ENCODE measurements at places on chromosomes 6 and 20. TPM values are rescaled to one million over a fixed set of nuclear protein-coding genes. Genes with fewer than 3 reads are reported as not detected.

The LHFPL5 gene
- total RNA-seq: not detected

The GLP1R gene
- not detected for total RNA-seq

The MATN4 gene
- total RNA-seq: not detected

The EPHA7 gene
- 1.5 TPM for total RNA-seq

The FABP7 gene
- total RNA-seq: not detected

The LY6G5C gene
- total RNA-seq: 1.1 TPM

DNA sequence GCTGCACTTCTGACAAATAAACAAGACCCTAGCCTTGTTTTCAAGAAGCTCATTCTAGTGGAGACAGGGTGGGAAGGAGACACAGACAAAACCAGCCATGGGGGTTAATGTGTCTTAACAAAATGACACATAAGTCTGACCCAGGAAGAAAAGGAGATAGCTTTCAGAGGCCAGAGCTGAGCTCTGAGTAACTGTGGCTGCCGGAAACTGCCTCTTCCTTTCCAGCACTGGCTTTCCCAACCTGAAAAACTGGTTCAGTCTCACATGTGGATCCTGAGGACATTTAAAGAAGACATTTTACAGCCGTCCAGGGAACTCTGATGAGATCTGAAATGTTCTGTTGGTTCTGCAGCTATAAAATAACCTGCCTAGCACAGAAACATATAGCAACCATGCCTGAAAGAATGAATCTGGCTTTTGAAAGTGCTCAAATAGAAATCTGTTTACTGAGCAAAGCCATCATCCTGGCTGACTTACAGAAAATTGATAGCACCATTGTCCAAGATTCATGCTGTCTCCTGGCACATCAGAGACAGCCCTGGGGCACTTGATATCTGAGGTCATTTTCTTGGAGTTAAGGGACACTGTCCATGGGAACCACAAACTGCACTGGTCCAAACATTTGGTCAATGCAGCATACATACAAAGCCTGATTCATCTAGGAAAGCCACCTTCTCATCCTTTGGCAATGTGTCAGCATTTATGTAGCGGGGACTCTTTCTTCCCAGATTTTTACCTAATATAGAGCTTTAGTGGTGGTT is 83.2 kb upstream of the PAX1 start:
- no peak for DNase-seq

DNA sequence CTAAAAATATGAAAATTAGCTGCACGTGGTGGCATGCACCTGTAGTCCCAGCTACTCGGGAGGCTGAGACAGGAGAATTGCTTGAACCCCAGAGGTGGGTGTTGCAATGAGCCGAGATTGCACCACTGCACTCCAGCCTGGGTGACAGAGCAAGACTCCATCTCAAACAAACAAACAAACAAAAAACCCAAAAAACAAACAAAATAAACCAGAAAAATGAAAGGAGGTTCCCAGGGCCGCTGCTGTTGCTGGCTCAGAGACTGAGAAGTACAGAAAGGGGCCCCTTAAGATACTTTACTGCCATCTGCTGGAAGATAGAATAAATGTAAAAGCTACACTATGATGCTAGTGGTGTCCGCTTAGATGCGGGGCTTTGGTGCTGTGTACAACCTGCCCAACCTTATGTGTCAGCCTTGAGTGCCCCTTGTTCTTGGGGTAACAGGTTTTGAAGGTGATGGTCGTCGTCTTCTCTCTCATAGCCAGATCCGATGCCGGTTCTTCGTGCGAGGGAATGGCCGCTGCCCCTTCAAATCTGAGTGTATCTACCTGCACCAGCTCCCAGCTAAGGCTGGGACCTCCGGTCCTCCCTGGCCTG is 2.8 kb upstream of the FANCE start:
- DNase-seq: peak; percentile 78

DNA sequence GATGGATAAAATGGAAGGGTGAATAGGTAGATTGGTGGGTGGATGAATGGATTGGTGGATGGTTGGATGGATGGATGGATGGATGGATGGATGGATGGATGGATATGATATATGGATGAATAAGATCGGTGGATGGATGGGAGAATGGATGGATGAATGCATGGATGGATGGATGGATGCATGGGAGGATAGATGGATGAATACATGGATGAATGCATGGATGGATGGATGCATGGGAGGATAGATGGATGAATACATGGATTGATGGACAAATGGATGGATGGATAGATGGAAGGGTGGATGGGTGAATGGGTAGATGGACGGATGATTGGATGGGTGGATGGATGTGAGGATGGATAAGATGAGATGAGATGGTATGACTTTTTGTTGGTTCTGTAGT is 95.7 kb upstream of the DUSP22 start:
- DNase-seq: no peak

GRCh38 chr6:130212215-130212874 is 10.4 kb downstream of the SAMD3 start:
- no peak for DNase-seq

DNA sequence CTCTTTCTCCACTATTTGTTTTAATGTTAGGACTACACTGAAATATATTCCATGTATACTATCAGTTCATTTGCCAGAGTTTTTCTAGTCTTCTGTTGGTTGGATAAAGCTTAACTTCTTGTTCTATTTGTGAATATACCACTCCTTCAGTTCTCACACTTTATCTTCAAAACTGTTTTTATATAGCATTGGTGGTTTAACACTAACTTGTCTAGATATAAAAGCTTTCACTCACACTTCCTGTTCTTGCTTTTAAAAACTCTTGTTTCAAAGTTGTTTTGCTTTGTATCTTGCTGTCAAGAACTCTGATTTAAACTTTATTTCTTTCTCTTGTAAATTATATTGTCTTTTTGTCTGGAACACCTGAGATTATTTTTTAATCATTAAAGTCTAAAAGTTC is 226.8 kb upstream of the TENT5A start:
- no peak for DNase-seq

DNA sequence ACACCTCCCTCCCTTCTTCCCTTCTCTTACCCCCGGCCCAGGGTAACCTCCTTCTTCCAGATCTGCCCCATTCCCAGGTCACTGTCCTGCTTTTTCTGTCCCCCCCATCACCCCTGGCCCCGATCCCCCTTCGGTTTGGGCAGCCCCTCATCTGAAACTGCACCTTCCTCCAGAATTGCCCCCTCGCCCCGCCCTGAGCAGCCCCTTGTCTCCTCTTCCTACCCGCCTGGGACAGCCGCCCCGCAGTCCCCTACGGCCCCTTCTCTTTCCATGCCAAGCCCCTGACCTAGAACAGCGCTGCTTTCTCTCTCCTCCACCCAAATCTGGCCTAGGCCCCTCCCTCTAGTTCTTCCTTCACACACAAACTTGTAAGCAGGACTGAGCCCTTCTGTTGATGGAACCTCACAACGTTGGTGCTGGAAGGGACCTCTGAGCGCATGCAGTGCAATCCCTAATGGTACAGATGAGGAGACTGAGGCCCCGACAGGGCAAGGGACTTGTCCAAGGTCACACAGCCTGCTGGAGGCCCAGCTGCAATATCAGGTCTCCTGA is 630 bp downstream of the PPP2R5D start:
- DNase-seq: peak; percentile 28

GRCh38 chr6:90214461-90214860 is 82.2 kb downstream of the BACH2 start:
- no peak for DNase-seq

DNA sequence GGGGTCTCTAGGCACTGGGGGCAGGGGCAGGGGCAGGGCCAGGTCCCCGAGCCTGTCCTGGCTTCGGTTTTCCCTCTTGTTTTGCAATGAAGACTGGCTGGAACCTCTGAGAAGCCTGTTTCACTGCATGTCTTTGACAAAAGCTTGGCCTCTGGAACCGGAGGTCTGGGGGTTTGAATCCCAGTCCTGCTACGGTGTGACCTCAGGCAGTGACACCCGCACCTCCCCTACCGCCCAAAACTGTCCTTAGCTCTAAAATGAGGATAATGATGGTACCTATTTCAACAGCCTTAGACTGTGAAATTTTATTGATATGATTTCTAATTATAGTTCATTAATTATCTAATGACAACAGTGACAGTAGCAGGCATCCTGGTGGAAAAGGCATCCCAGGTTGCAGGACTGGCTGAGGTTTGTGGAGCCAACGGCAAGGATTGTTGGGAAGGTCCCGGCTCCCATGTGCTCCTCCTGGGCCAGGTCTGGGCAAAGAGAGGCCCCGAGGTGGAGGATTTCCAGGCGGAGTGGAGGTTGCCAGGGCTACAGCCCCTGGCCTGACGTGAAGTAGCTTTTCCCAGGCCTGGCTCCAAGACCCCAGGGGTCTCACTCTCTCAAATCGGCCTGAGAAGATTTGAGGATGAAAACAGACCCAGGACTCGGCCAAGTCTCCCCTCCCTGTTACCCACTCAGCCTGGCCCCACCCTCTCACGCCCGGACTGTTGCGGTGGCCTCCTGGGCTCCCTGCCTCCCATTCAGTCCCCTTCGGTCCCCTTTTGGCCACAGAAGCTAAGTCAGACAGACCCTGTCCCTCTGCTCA is 57.9 kb downstream of the SNAI1 start:
- no peak for DNase-seq

DNA sequence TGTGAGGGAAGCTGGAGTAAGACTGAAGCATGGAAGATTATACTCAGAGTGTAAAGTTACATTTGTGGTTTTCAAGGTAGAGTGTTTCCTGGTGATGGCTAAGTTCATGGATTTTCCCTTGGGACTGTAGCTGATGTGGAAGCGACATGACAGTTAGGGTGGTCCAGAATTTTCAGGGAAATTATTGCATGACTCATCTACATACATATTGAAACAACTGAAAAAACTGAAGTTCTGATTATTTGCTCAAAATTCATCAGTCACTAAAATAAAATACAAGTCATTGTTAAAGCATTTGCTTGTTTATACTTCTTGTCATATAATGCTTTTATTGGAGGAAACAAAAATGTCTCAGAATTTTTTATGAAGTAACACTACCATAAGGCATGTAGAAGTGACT is 700.0 kb downstream of the RFPL4B start:
- DNase-seq: peak; percentile 62

DNA sequence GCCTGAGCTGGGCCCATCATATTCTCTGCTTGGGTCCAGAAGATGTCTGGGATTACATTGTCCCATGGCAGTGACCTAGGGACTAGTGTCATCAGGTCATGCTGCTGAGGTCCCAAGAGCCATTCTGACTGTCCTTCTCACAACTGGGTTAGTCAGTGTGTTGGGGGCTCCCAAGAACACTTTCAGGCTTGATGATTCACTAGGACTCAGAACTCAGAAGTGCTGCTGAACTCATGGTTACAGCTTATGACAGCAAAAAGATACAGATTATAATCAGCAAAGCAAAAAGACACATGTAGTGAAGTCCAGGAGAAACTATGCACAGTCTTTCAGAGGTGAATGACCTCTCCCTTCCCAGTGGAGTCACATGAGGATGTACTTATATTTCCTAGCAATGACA is 107.8 kb downstream of the SYNE1 start:
- DNase-seq: no peak

DNA sequence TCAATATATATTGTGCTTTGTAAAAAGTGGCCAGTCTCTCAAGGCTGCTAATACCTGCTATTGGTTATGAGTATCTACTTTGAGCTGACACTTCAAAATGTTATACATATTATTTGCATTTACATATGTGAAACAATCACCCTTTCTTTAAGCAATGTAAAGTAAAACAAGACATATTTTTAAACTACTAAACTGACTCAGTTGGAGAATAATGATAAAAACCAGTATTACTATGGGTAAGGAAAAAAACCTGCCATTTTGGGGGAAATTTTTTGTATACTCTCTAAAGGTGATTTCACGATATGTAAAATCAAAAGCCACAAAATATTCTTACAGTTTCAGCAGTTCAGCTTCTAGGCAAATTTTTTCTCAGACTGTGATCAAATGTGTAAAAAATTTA is 232.3 kb downstream of the PRL start:
- DNase-seq: no peak

Measured in fibroblast of the aortic adventitia (primary cell).